ENCODE measurements at places on chromosomes 7 and 10.

GRCh38 chr10:79354141-79354540 is 6.9 kb downstream of the PPIF start:
- no peak for DNase-seq

DNA sequence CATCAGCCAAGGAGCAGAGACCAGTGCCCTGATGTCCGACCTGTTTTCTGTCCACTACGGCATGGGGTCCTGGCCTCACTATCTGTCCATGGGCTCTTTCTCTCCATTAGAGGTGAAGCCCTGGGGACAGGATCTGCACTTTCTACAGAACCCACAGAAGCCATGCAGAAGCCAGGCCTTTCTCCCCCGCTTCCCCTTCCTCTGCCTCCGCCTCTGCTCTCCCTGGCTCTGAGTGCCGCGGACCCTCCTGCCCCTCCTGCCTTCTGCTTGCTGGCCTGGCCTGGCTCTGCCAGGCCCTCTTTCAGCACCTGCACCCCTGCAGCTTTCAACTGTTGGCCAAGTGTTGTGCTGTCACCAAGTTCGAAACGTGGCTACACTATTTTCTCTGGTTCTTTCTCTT is 439.8 kb upstream of the ZMIZ1 start:
- no peak for DNase-seq

DNA sequence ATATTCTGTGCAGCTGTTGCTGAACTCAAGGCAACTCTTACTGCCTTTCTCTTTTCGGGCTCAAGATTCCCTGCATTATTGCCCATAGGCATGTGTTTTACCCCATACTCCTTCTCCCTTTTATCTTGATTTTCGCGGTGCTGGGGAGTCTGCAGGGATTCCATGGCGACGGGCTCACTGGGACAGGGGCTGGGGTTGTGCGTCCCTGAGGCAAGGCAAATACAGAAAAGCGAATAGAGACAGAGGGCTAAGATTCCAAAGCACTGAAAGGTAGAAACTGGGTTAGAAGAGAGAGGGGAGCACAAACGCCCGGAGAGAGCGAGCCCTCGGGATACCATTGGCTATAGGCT is 519 bp upstream of the RPP38 start:
- no peak for DNase-seq

DNA sequence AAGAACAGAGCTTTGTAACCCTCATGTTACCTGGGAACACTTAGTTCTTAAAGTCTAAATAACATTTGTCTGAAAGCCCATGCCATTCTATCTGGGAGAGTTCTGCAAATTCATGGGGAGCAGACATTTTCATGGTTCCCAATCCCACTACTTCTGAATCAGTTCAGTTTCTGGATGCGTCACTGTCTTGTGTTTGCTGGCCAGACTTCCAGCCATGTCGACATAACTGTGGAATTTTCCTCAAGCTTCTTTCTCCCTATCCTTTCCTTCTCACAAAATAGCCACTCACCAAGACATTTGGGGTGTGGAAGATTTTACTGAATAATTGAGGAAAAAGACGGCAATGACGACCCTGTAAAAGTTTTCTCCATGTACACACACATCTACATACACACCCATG is 272.5 kb downstream of the NEBL start:
- DNase-seq: no peak

DNA sequence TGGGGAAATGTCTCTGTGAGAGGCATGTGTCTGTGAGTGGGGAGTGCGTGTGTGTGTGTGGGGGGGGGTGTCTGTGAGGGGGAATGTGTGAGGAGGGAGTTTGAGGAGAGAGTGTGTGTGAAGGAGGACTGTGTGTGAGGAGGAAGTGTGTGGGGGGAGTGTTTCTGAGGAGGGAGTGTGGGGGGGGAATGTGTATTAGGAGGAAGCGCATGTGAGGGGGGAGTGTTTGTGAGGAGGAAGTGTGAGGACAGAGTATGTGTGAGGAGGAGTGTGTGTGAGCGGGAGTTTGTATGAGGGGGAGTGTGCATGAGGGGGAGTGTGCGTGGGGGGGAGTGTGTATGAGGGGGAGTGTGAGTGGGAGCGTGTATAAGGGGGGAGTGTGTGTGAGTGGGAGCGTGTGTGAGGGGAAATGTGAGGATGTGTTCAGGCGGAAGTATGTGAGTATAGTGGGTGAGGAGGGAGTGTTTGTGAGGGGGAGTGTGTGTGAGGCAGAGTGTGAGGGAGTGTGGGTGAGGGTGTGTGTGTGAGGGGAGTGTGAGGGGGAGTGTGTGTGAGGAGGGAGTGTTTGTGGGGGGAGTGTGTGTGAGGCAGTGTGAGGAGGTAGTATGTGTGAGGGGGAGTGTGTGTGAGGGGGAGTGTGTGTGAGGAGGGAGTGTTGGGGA is 21.8 kb upstream of the PTPRN2 start:
- no peak for DNase-seq

- DNase-seq: no peak
Measured at GRCh38 chr10:33566001-33566400, 231.5 kb upstream of the NRP1 start.

- DNase-seq: no peak
Measured at GRCh38 chr7:5795752-5796475, 14.5 kb upstream of the RNF216 start.

- no peak for DNase-seq
Measured at GRCh38 chr7:99028261-99028973, 115.5 kb downstream of the SMURF1 start.

- no peak for DNase-seq
Measured at GRCh38 chr7:148669927-148670326, 28.8 kb upstream of the CUL1 start.

DNA sequence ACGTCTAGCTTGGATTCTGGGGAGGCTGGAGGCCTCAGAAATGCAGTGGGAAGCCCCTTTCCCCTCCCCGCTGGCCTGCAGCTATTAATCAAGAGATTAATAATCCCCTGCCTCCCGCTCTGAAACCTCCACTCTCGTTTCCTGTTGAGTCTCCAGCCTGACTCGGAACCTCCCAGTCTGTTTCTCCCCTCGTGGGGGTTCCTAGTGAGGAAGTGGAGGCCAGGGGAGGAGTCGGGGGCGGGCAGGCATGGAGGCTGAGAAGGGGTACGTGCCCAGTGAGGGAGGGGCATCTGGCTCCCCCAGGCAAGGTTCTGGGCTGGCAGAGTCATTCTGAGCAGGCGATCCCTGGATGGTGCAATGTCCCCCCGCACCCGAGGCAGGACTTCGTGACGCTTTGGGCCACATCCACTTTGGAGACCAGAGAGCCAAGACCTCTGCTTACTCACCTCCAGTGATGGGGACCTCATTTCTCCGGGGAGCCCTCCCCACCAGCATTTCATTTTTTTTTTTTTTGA is 73.6 kb downstream of the COL26A1 start:
- no peak for DNase-seq

GRCh38 chr7:133354546-133355324 is 101.9 kb downstream of the EXOC4 start:
- no peak for DNase-seq

- no peak for DNase-seq
Measured at GRCh38 chr10:1472178-1472958, 265.0 kb downstream of the ADARB2 start.

- no peak for DNase-seq
Measured at GRCh38 chr7:135260930-135261721, 27.5 kb downstream of the STRA8 start.

- no peak for DNase-seq
Measured at GRCh38 chr7:135236727-135237126, 3.1 kb downstream of the STRA8 start.

- DNase-seq: no peak
Measured at GRCh38 chr7:84145892-84146291, 48.7 kb downstream of the SEMA3A start.

DNA sequence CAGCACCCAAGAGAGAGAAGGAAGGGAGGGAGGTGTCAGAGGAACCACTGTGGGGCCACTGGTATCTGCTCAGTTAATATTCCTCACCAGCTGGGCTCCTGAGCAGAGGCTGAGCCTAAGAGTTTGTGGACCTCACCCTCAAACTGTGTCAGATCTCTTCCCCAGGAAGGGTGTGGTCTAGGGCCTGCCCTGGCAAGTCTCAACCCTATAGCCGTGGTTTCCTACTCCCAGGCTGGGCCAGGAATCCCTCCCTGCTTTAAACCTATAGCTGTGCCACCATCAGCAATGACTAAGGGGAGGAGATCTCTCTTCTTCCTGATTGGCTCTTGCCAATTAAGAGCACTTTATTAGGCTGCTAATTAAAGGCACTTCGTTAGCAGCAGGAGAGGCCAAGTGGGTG is 29.9 kb downstream of the POLL start:
- DNase-seq: no peak

- DNase-seq: peak; percentile 36
Measured at GRCh38 chr7:92461027-92462003, 14.0 kb downstream of the GATAD1 start.

- DNase-seq: no peak
Measured at GRCh38 chr10:92177546-92177945, 113.3 kb downstream of the CPEB3 start.

DNA sequence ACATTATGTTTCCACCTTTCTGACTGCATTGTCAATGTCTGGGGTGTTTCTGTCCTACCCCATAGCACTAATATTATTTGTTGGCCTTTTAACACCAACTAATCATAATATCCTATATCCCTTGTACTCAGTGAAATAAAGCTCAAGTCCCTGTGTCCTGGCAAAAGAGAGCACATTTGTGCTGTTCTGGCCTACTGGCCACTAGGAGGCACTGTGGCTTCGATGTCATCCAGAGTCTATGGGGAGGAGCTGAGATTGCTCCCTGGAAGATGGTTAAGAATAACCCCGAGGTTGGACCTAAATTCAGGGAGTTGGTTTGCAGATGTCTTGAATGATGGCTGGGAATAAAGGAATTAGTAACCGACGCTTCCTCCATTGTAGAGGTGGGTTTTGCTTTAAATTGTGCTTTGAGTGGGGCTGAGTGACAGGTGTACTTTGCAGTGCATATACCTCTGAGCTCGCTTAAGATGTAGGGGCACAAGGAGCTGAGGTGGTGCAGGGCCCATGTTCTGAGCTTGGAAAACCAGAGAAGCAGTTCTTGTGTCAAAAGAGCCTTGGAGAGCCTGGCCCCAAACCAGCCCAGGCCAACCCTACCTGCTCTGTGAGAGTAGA is 191.2 kb upstream of the PRSS1 start:
- DNase-seq: peak; percentile 76

DNA sequence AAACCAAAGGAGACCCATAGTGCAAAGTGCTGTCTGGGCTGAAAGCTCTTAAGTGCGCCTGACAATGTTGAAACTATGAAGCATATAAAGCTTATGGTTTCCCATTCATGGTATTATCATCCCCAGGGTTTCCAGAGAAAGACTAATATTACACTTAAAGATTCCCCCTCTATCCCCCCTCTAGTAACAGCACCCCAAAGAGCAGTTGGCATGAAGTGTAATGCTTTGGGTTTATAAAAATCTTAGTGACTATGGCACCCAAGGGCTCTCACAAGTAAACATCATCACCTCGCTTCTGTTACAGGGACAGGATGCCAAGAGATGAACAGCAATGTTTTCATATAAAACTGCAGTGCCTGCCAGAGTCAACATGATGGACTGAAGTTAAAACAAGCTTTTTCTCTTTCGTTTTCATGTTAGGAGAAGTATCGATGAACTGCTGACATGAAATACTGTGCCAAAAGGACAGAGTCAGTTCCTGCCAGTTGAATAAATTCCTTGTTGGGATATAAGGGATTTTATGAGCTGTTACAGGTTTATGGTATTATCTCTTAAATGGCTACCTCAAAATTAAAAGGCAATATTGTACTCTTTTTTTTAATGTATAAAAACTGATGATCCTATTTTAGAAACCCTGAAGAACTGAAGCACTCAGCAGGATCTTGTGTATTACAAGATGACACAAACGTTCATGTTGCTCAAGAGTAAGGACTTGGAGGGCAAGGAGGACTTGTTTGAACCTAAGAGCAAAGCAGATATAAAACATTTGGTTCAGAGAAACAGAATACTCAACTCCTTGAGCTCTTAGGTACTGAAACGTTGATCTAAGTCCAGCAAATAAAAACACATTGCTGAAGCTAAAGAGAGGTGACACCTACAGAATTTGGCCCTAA is 203.7 kb upstream of the IMMP2L start:
- DNase-seq: no peak

DNA sequence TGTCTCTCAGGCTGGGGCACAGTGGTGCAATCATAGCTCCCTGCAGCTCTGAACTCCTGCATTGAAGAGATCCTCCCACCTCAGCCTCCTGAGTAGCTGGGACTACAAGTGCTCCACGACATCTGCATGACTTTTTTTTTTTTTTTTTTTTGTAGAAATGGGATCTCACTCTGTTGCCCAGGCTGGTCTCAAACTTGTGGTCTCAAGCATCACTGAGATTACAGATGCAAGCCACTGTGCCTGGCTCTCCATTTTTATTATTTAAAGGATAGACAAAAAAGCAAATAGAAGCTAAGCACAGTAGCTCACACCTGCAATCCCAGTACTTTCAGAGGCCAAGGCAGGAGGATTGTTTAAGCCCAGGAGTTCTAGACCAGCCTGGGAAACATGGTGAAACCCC is 13.0 kb upstream of the KCTD7 start:
- no peak for DNase-seq

GRCh38 chr10:132468216-132468615 is 69.4 kb upstream of the INPP5A start:
- no peak for DNase-seq

- DNase-seq: no peak
Measured at GRCh38 chr7:112162784-112163506, 43.3 kb downstream of the DOCK4 start.

DNA sequence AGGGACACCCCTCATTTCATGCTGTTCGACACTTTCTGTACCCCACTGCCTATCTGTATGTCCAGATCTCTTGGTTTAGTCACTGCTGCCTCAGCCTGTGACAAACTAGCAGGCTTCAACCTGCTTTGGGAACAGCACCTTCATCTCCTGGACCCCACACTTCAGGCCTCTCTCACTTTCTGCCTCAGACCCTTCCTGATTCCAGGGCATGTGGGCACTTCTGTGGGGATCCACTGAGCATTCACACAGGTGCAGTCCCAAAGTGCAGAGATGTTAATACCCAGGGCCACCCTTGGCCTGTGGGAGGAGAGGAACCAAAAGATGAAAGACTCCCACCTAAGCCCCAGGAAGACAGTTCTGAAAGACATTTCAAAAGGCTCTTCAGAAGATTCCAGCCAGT is 29.4 kb upstream of the C10orf71 start:
- DNase-seq: no peak

DNA sequence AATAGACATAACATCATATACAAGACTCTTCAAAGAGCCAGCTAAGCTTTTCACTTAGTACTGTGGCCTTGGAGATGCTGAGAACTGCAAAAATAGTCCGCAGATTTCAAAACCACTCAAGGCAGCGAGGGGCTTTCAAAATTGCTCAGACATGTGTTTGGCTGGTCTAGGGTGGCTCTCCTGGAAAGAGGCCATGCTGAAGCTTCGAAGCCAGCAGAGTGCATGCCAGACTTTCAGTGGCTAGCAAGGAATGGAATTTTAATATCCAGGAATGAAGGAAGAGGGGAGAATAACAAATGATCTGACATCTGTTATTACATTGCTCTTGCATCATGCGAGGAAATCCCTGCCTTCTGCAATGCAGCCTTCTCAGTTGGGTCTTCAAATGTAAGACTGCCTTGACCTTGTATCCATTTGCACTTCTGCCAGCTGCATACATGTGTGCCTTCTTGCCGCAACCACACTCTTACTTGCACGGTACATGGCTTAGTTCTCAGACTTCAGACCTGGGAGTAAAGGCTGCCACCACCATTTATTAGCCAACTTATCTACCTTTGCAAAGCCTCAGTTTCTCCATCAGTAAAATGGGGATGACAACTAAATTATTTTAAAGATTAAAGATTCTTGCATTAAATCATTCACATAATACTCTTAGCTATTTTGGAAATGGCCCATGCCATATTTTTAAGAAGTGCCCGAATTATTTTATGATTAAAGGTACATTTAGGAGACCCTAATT is 55.9 kb downstream of the ITIH5 start:
- DNase-seq: no peak

Data from glutamatergic neuron (in vitro differentiated cells).